ENCODE measurements at places on chromosomes 13 and 19.

GRCh38 chr19:28026636-28027035, 1186.3 kb downstream of the UQCRFS1 start:
- no peak for DNase-seq

DNA sequence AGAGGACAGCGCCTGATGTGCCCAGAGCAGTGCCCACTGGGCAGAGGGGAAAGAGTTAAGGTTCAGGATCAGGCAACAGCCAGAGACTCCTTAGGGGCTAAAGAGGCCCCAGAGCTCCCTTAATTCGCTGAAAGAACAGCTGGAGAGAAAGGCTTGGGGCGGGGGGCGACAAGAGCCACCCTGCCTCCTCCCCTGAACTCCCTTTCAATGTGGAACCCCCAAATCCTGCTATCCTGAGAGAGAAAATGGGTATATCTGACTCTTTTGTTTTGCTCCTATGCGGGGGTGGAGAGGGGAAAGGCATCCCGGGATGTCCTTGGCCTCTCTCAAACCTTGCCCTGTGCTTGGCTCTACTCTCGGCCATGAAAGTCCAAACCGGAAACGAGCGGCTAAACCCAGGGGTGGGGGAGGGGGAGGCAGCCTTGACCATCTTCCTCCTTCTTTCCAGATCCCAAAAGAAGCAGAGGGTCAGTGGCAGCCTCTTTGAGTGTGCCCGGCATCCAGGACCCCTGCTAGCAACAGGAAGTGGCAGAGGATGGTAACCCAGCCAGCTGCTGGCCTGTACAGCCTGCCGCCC, 4.7 kb downstream of the PRKACA start:
- DNase-seq: no peak

DNA sequence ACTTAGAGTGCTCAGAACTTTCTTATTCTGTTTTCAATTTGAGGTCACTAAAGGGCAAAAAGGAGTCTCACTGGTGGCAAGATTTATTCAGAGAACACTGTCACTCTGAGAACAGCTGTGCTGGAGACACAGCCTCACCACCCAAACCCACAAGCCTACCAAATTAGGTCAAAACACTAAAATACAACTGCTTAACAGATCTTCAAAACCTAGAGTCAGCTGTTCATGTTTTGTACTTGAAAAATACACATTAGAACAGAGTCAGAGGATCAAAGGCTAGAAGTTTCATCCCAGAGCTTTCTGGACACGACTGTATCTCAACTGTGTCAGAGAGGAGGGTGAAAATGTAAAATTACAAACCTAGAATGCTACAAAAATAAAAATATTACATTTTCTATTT, 89.3 kb downstream of the MIPEP start:
- no peak for DNase-seq

DNA sequence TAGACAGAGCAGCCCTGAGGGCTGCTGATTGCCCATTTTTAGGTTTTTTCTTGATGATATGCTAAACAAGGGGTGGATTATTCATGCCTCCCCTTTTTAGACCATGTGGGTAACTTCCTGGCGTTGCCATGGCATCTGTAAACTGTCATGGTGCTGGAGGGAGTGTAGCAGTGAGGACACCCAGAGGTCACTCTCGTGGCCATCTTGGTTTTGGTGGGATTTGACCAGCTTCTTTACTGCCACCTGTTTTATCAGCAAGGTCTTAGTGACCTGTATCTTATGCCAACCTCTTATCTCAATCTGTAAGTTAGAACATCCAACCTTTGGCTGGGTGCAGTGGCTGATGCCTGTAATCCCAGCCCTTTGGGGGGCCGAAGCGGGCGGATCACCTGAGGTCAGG, 148.0 kb downstream of the PTPRS start:
- DNase-seq: no peak

DNA sequence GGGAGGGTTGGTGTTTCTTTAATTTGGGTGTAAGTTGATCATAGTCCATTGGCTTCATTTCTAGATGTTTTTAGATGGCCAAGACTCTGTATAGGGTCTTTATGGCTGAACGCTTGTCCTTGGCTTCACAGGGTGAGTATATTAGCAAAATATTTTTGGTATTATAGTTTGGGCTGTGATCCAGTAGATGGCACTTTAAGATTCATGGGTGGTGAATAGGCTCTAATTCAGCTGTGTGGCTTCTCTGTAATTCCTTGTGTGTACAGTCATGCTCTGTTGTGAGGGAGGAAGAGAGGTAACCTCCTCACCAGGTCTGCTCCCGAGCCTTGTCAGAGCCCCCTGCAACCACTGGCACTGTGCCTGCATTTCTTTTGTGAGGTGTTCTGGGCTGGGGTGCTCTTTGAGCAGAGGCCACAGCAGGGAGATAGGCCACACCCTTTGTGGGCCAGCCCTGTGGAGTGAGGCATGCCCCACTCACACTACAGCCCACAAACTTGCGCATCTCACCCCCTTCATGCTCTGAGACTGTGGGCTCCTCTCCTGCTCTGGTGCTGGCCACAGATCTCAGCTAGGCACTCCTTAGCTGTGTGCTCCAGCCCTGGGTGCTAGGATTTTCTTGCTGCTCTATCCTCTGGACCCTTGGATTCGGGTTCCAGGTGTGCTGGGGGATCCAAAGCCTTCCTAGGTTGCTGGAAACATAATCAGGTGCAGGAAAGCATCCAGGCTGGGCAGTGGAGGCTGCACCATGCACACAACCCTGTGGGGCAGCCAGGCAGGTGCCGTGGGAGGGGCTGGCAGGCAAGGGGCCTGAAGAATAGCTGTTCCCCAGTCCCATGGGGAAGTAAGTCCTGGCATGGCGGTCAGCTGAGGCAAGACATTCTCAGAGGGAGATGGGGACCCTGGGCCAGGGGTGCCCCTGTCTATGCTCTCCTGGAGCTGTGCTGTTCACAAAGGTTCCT, 193.9 kb downstream of the GPC5 start:
- DNase-seq: no peak

DNA sequence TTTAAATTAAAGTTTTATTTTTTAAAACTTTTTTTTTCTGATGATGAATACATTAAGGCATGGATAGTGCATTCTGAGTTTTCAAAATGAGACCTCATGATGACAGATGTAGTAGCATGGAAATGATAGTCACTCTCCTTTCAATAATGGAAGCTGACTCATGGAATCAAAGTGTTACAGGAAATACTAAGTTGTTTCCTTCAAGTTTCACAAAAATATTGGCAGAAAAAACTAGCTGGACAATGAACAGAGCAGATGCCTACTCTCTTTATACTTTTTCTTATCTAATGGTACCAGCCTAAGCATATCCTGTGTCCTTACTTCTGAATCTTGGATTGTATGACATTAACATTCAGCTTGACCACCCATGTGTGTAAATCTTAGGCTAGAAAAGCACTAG, 1337.3 kb downstream of the PCDH9 start:
- DNase-seq: no peak

- DNase-seq: no peak
These were observed 1.3 kb downstream of the LAMP1 start for GRCh38 chr13:113298043-113298945.

DNA sequence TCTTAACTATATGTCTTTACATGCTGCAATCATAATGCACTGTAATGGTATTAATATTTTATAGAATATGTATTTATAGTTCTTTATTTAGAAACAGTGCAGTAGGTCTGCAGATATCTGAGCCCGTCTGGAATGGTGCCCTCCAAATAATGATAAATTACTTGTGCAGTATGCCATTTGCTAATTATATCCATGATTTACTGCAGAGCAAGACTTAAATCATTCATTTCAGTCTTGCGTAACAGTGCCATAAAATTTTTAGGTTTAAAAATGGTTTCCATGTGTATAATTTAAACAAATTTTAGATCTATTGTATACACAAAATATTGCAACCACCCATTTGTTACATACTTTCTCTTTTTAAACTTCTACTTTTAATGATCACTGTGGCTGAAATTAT, 175.1 kb downstream of the ZNF536 start:
- no peak for DNase-seq

- no peak for DNase-seq
These were observed 503.0 kb downstream of the LIG4 start for GRCh38 chr13:107712145-107712860.

GRCh38 chr19:1608359-1609102, 3.3 kb upstream of the UQCR11 start:
- DNase-seq: no peak

DNA sequence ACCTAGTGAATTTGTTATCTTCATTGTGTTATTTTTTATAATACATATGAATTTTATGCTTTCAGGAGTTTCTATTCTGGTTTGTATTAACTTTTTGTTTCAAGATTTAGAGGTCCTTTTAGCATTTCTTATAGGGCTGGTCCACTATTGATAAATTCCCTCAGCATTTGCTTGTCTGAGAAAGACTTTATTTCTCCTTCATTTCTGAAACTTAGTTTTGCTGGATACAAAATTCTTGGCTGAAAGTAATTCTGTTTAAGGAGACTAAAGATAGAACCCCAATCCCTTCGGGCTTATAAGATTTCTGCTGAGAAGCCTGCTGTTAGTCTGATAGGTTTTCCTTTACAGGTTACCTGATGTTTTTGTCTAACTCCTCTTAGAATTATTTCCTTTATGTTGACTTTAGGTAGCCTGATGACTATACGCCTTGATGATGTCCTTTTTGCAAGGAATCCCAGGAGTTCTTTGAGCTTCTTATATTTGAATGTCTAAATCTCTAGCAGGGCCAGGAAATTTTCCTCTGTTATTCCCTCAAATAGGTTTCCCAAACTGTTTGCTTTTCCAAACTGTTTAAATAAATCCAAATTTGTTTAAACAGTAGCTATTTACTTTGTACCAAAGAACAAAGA, 127.1 kb downstream of the CYSLTR2 start:
- DNase-seq: no peak

DNA sequence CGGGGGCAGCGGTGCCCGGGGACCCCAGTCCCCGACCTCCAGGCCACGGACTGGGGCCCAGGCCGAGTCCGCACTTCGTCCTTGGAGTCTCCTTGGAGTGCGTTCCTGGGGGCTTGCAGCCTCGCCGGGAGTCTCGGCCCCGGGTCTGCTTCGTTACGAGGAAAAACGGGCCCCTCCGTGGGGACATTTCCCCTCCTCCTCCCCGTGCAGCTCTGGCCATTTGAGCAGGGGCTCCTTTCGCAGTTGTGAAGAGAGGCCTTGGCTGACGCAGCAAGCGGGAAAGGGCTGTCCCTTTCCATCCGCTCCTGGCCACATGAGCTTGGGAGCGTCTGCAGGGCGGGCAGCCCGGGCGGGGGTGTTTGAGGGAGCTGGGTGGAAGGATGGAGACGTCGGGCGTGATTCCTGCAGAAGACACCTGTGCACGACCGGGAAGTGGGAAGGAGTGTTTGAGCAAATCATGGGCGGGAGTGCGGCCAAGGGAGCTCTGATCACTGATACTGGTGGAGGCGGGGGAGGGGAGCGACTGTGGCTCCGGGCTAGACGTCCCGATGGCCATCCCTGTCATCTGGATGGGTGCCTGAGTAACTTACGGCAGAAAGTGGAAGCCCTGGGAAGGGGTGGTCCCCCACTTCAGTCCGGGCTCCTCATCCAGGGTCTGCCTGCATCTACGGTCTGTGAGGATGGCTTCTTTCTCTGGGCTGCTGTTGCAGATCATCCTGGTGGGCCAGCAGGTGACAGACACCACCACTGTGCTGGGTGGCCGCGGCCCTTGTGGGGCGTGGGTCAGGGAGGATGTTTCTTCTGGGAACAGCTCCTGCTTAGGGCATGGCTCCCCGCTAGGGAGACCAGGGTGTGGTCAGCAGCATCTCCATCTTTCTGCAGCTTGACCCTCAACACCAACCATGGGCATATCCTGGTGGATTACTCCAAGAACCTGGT, 736 bp downstream of the GPI start:
- DNase-seq: no peak

All from stimulated activated CD4-positive, alpha-beta T cell treated with anti-CD3 and anti-CD28 coated beads, TNF-alpha, amount 100 ng/mL, for 48 hours (primary cell).